Suppressor macrophage treated with lipopolysaccharide for 1 hour (primary cell): ENCODE measurements at places on chromosomes 3 and 15.

- DNase-seq = peak; percentile 31
Observed at GRCh38 chr3:49701388-49702077, 12.2 kb downstream of the RNF123 start.

GRCh38 chr3:152977366-152977765 lies 142.4 kb downstream of the P2RY1 start:
- peak; percentile 30 for DNase-seq

DNA sequence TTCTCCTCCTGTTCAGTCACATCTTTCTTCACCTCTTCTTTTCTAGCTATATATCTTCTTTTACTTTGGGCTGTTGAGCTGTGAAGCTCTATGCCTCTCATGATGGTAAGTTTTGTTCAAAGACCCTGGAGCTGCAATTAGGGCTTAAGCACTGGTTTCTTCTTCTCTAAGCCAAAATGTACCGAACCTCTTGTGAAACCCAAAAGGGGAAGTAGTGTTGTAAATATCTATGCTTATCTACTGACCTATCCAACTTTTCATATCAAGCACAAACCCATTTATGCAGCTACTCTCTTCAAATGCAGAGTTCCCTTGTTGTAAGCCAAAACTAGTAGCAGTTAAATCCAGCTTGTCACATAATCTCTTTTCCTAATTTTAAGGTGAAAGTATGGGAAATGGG lies 123.6 kb upstream of the CD96 start:
- DNase-seq = no peak

GRCh38 chr3:71949442-71949841 lies 164.5 kb upstream of the PROK2 start:
- DNase-seq = no peak

- no peak for DNase-seq
Observed at GRCh38 chr3:123432832-123433523, 15.9 kb downstream of the ADCY5 start.

- DNase-seq = peak; percentile 77
Observed at GRCh38 chr3:52061121-52061910, 4.9 kb upstream of the DUSP7 start.

GRCh38 chr3:51966016-51966415 lies 1.2 kb downstream of the PCBP4 start:
- no peak for DNase-seq

DNA sequence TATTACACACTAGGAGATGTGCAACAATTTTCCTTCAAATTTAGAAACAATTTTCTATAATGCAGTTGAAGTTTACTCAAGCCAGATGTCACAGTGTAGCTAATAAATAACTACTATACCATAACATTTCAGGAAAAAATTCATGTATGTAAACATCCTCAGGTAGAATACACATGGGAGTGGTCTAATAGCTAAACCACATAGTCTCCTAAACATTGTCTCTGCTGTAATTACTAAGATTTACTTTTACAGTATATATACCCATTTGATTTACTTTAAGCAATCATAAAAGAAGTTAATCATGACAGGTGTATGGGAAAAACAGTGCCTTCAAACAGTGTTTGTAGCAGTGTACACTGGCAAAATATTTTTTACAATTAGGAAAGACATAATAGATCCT lies 110.1 kb upstream of the GRM7 start:
- DNase-seq = no peak

DNA sequence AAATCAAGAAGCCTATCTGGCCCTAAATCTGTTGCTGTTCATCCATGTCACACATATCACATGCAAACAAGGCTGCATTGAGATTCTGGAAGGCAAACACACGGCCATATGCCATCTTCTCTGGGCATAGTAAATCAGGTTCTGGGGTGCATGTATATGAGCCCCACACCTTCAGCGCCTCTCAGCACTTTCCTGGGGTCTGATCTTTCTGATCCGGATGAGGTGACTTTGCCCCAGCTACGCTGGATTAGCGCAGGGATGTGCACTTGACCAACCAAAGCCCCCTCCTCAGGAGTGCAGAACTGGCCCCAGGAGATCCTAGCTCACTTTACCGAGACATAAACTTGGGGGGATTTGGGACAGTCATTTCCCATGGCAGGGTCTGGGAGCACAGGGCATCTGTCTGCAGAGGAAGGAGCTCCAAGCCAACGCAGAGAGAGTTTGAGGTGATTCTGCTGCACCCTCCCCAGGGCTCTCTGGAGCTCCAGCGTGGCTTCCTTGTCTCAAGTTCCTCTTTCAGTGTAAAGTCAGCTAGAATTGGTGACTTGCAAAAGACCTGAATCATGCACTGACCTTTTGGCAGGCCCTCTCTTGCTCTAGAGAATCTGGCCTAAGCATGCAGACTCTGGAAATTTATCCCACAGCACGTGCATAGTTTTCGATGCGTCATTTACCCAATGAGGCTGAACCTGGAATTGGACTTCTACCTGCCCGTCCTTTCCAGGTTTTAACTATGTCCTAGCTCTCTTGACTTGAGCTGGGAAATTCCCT lies 63.5 kb upstream of the KLF13 start:
- DNase-seq = peak; percentile 95

- DNase-seq = peak; percentile 82
Observed at GRCh38 chr15:68834346-68834745, 13.7 kb upstream of the ANP32A start.

- DNase-seq = no peak
Observed at GRCh38 chr3:115110830-115111229, 36.3 kb downstream of the ZBTB20 start.

GRCh38 chr3:47423548-47424145 lies 42.8 kb downstream of the PTPN23 start:
- DNase-seq = no peak

DNA sequence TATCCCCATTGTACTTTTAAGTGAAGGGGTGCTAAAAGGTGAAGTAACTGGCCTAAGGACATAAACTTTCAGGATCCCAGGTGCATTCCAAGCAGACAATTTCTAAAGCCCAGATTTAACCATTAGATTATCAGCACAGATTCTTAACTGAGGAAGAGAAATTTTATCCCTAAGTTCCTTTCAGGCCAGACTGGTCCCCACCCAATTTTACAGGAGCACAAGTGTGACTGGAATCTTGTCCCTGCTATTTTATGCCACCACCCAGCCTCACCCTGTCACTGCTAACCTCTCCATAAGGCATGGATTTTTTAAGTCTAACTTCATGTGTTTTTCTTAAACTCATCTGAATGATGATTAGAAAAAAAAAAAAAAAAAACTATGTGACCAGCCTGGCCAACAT lies 37.1 kb upstream of the ATP1B3 start:
- DNase-seq = no peak

DNA sequence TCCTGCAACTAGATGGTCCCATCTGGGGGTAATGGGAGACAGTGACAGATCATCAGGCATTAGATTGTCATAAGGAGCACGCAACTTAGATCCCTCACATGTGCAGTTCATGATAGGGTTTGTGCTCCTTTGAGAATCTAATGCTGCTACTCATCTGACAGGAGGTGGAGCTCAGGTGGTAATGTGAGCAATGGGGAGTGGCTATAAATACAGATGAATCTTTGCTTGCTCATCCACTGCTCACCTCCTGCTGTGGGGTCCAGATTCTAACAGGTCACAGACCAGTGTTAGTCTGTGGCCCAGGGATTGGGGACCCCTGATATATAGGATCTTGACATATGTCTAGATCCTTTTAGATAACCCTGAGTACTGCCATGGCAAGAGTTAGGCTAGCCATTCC lies 52.7 kb downstream of the RASGRF1 start:
- DNase-seq = no peak
